ENCODE measurements at places on chromosomes 1 and 21.

- no peak for DNase-seq
Observed at GRCh38 chr1:27886353-27886679, 14.0 kb downstream of the THEMIS2 start.

- no peak for DNase-seq
Observed at GRCh38 chr1:80163686-80164085, 1157.2 kb upstream of the ADGRL4 start.

DNA sequence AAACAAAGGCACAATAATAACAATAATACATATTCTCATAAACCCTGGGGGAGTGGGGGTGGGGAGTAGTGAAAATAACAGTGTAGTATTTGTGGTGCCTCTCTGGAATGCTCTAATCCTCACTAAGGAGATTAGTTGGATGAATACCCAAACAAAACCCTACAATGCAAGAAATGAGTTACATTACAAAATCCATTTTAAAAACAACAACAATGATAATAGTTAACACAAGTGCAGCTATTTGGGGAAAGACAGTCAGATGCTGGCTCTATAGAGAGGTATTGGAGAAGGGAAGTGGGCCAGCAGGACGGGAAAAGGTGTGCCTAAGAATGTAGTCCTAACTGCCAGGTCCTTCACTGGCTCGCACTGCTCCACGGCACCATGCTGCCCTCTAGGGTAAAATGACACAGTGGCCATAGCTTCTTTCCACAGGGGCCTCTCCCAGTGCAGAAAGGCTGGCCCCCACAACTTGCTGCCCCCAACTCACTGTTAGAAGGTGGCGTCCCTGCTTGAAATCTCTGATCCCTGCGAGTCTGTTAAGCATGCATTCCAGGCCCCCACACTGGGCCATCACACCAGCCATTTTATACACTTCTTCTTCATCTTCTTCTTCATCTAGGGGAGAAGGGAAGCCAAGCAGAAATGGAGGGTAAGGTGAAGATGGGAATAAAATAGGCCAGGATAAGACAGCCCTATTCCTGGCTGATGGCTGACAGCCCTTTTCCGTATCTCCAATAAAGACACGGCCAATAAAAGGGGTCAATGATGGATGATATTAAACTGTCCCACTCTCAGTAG, 113.8 kb downstream of the UBR4 start:
- DNase-seq = no peak

GRCh38 chr1:210372931-210373627, 44.4 kb downstream of the HHAT start:
- no peak for DNase-seq

DNA sequence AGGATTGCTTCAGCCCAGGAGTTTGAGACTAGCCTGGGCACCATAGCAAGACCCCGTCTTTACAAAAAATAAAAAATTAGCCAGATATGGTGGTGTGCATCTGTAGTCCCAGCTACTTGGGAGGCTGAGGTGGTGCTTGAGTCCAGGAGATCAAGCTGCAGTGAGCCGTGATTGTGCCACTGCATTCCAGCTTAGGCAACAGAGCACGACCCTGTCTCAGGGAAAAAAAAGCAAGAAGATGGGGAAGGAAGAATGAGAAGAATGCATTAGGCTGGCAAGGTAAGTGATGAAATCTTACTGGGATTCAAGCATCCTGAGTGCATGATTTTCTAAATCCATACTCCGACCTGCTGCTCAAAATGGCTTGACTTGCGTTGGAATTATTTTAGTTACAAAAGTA, 6.8 kb downstream of the PCP4L1 start:
- DNase-seq = no peak

- DNase-seq = no peak
Observed at GRCh38 chr1:26516987-26517765, 12.4 kb upstream of the RPS6KA1 start.

DNA sequence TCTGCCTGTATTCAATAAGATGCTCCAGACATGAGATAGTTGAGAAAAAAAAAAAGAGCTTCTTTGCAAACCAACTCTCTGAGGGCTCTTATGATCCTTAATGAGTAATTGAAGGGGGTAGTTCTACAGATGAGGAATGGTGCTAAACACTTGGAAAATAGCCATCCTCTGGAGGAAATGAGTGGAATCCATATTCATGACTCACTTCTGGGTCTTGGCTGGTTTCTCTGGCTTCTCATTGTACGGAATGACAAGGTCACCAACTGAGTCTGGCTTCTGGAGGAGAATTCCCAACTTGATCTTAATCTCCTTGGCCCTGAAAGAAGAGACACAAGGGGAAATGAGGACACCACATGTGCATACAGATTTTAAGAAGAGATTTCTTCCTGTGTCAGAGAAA, 34.7 kb downstream of the RGS5 start:
- DNase-seq = no peak

DNA sequence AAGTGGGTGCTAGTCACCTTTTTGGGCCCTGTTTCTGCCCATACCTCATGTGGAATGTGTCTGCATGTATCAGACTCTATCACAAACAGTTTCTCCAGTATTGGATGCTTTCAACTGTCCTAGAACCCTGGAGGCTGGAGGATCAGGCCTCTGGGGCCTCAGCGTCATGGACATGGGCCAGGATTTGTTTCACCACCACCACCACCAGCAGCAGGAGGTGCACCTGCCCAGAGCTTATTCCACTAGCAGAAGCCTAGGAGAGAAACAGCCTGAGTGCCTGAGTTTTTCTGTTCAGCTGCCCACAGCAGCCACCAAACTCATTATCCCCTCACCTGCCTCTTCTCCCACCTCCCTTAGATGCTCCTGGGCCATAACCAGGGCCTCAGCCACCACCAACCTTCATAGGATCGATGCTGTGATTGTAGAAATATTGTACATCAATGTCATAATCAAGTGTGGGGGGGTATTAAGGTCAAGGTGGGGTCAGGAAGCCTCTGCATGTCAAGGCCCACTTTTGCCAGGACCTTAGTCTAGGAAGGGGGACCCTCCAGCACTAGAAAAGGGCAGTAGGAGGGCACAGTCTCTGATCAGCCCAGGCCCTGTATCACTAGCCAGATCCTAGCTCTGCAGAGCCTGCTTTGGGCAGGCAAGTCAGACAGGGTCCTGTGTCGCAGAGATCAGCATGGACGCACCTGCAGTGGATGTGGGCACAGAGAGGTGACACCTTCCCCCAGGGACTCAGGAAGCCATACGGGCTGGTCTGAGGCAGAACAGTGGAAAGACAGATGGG, 9.3 kb downstream of the DMAP1 start:
- DNase-seq = no peak

- DNase-seq = no peak
Observed at GRCh38 chr1:178066296-178066907, 27.5 kb upstream of the RASAL2 start.

- no peak for DNase-seq
Observed at GRCh38 chr1:203690730-203691129, 64.1 kb downstream of the ATP2B4 start.

DNA sequence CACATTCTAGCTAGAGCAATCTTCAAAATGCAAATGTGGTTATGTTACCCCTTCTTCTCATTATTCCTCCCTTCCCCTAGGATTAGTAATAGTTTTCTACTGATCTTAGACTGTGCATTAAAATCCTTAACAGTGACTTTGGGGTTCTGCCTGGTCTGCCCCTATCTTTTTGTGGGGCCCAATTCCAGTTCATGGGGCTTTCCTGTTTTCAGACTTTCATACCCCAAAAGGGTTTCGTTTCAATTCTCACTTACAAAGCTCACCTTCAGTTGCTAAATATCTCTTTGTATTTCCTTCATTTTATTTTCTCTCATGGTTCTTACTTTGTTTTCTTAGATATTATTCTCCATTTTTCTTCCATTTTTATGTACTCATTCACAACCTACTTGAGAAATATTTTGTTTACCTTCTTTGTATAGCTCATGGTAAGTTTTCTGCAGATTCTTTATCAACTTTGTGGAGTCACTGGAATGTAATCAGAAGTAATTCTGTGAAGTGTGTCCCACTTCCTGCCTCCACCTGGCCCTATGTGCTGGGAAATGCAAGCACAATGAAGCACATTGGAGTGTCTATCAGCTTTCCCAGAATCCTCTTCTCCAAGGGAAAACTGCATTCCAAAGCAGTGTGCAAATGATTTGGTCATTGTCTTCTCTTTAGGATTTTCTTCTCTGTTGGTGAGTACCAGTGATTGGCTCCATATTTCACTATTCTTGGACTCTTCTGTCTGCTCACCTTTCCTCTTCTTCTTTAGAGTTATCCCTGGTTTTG, 350.2 kb downstream of the ZNF326 start:
- no peak for DNase-seq

DNA sequence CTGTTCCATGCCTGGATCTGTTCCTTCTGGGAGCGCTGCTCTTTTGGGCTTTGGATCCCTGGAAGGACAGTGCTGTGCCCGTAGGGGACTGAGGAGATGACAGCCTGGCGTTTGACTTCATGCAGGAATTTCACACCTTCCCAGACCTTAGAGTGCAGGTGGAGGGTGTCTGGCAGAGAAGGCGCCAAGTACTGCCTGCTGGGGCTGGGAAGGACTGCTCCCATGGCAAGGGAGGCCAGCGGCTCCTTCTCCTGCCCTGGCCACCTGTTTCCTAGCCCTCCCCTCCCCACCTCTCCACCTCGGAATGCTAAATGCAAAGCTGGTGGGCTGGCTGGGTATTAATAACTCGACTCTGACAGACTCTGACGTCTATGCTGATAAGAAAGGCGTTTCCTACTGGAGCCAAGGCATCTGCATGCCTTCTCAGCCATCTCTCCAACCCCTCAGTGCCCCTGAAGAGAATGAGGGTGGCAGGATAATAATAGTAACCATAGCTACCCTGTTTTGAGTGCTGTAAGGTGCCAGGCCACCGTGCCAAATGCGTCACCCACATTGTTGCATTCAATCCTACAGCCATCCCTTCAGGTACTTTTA, 17.5 kb upstream of the PDIK1L start:
- DNase-seq = no peak

DNA sequence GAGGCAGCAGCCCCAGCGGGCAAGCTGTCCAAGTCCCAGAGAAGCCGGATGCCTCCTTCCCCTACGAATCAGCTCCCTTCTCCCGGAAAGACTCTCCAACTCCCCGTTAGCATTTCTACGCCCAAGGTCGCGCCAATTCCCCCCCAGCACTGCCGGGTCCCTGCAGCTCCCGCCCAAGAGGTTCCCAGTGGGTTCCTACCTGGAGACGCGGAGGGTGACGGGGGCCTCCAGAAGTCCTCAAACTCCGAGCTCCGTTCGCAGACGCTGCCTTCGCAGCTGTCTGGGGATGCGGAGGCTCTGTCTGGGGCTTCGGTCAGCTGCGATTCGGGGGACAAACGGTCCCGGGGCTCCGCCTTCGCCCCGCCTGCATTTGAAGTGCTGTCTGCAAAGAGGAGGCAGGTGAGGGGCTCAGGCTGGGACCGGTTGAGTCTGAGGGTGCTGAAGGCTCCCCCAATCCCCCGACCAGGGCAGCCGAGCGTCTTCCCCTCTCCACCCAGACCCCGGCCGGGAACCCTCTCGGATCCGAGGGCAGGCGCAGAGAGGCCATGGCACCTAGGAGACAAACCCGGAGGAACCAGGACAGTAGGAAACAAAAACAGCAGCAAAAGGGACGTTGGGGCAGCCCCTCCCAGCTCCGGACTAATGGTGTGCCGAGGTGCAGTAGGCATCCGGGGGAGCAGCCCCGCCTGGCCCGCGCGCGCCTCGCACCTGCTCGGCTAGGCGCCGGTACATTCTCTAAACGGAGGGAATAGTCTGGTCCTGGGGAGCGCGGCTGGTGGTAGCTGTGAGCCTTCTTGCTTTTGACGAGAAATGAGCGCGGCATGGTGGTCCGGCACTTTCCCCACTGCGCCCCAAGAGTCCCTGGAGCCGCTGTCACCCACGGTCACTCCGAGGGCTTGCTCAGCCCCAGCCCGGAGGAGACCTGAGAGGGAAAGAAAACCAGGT, 3.8 kb downstream of the GFI1 start:
- no peak for DNase-seq

- DNase-seq = no peak
Observed at GRCh38 chr1:194829492-194829891, 1643.1 kb upstream of the B3GALT2 start.

DNA sequence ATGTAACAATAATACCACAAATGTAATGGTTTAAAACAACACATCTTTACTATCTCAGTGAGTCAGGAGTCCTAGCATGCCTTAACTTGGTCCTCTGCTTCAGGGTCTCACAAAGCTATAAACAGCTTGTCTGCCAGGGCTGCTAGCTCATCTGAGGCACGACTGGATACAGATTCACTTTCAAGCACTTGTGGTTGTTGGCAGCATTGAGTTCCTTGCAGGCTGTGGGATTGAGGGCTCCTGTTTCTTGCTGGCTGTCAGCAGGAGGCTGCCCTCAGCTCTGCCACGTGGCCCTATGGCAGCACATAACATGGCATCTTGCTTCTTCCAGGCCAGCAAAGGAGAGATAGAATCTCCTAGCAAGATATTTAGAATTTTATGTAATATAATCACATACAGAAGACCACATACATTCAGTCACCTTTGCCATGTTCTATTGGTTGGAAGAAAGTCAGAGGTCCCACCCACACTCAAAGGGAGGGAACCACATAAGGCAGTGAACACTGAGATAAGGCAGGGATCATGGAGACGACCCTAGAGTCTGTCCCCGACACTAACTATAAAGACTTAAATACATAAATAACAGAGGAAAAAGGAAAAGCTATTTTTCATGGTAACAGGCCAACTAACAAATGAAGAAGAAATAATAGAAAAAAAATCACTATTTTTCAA, 18.9 kb upstream of the IPP start:
- no peak for DNase-seq

DNA sequence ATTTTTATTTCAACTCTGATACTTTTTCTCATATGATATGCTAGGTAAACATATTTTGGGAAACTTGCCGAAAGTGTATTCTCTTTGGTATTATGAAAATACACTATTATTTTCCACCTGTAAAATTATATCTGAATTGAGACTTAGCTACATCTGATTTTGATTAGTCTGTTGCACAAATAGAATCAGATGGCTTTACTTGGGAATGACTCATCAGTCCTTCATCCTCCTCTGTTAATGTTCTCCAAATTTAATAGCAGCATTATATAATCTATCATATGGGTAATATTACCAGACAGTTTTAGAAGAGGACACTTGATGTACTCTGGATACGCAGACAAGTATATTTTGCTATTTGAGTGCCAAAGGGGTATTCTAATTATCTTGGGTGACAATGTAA, 245.3 kb downstream of the CTH start:
- DNase-seq = no peak

DNA sequence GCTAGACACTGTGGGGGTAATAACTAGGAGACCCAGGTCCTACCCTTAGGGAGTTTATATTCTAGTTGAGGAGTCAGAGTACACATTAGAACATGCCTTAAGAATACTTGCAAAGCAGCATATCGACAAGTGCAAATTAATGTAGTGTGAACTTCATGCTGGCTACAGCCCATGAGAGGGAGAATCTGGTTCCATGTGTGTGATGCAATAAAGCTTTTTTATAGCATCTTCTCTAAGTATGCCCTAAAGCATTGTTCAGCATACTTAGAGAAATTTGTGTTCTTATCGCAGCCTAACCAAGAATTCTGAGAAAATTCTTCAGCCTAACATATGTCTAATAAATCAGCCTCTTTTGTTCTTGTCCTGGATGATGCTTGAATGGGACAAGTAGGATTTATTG, 95.5 kb downstream of the SDCCAG8 start:
- no peak for DNase-seq

All from stimulated activated CD8-positive, alpha-beta memory T cell treated with anti-CD3 and anti-CD28 coated beads, Interleukin-7, amount 100 ng/mL, for 1 hour (primary cell).